ENCODE measurements at places on chromosomes 6 and 20.

GRCh38 chr6:14748679-14749078, 497.2 kb upstream of the JARID2 start:
- no peak for DNase-seq

DNA sequence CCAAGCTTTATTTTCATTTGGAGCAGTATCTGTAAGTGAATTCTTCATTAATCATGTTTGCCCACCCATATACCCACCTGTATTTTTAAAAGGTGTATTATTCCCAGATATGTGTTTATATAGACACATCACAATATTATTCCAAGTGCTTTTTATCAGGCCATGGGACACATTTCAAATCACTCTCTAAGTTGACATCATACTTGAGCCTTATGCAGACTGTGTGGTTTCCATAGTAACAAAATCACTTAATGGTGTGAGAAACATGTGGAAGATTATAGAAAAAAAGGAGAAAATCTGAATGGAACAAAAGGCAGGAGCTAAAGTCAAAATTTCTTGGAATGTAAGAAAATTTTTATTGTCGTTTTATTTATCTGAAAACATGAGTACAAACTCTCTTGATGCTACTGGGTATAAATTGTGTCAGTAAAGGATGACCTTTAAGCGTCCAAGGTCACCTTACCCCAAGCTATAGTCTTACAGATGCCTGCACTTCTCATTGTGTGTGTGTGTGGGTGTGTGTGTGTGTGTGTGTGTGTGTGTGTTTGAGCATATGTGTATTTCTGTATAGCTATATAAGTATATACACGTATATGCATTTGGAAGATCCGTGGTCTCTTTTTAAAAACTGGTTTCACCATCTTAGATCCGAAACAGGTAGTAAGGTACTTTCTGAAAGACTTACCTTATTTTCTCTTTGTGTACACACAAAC, 79.8 kb upstream of the CCN6 start:
- DNase-seq, result peak; percentile 39

- peak; percentile 51 for DNase-seq
Observed at GRCh38 chr6:11621119-11621518, 83.6 kb downstream of the TMEM170B start.

GRCh38 chr6:30802731-30803130, 58.4 kb upstream of the IER3 start:
- DNase-seq, result no peak

DNA sequence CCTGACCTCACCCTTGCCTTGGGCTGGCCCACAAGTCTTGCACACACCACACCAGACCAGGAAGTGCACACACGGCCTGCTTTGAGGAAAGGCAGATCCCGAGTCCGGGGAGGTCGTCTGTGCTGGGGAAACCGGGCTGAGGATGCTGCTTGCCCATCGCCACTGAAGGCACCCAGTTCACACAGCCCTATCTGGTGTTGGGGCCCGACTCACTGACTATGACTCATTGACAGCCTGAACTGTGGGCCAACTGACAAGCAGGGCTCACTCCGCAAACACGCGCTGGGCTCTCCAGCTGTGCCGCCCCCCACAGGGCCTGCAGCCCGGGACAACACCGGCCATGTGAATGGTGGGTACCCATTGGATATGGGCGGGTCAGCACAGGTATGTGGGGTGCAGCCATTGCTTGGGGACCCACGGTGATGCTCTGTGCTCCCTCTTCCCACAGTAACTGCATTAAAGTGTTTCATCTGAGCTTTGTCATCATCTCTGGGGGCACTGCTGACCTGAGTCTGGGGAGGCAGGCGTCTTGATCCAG, 1.6 kb downstream of the SAMD10 start:
- DNase-seq, result no peak

- DNase-seq, result peak; percentile 98
Observed at GRCh38 chr6:26553635-26554446, 15.7 kb downstream of the HMGN4 start.

- DNase-seq, result no peak
Observed at GRCh38 chr20:32517518-32517873, 67.6 kb downstream of the NOL4L start.

- no peak for DNase-seq
Observed at GRCh38 chr20:37071481-37071911, 24.3 kb downstream of the RBL1 start.

- no peak for DNase-seq
Observed at GRCh38 chr20:59101961-59102360, 59.4 kb upstream of the PRELID3B start.

DNA sequence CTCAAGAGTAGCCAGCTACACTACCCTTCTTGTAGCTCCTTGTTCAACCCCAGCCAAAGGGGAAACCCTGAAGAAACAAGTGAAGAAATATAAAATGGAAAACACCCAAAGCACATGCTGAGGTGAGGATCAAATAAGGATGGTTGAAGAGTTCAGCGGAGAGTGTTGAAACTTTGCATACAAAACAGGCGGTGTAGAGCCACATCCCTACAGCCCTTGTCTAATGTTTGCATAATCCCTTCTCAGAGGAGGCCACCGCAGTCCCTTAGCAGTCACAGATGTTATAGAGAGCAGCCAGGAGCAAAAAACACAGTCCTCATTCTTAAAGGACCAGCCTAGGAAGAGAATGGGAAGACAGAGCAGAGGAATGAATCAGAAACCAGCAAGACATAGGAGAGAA, 350.7 kb upstream of the SASH1 start:
- DNase-seq, result no peak

DNA sequence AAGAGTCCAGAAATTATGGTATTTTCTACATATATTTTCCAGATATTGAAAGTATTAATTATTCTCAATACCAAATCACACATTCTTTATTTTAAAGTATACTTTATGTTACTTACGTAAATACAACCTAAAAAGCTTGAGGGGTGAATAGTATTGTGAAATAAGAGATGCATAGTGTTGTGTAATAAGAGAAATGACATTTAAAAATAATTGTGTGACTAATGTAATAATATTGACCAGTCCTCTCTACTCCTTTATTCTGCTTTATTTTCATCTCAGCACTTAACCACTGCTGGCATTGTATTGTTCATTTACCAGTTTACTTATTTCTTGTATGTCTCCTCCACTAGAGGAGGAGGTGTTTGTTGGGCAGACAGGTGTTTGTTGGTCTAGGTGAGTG, 135.6 kb downstream of the EYA4 start:
- no peak for DNase-seq

- DNase-seq, result no peak
Observed at GRCh38 chr20:21053002-21053762, 53.0 kb downstream of the LINC00237 start.

DNA sequence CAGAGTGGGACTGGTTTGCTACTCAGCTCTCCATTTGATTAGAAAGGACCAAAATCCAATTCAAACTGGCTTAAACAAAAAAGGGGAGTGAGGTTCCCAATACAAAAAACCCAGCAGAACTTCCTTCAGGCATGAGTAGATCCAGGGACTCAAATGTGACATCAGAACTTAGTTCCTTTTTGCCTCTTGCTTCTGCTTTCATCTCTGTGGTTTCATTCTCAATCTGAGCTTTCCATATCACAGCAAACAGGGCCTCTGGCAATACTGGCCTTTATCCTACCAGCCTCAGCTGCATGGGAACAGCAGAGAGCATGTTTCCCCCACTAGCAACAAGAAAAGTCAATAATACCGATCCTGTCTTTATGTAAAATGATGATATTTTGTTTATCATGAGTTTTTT, 28.6 kb upstream of the PRELID3B start:
- DNase-seq, result no peak

DNA sequence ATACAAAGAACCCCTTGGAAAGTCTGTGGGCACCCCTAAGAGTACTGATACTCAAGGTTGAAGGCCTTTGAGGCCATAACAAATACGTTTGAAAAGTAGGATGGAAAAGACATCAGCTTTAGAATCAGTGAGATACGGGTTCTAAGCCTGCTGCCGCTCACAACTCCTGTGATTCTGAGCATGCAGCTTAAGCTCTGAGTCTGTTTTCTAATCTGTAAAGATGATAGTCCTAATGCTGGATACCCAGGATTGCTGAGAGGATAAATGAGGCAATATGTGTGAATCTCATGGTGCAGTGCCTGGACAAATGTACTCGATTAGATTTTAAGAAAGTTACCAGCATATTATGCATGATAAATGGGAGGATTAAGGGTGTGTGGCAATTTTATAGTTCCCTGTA, 321.0 kb upstream of the HSF2 start:
- no peak for DNase-seq

DNA sequence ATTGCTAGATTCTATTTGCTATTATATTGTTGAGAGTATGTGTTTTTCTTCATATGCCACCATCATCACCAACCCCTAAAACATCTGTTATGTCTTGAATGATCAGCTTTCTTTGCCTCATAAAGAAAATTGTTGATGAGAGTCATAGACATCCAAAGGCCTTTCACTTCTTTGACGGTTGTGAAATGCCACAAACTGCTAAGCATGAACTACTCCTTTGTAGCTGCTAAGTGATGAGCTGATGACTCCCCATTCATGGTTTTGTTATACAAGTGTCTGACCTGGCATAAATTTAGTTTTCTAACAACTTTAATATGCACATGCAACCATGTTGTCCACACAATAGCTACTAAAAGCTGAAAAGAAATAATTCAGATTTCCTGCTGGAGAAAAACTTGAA, 684 bp upstream of the MED23 start:
- DNase-seq, result no peak

- no peak for DNase-seq
Observed at GRCh38 chr6:139572001-139572400, 197.6 kb upstream of the CITED2 start.

DNA sequence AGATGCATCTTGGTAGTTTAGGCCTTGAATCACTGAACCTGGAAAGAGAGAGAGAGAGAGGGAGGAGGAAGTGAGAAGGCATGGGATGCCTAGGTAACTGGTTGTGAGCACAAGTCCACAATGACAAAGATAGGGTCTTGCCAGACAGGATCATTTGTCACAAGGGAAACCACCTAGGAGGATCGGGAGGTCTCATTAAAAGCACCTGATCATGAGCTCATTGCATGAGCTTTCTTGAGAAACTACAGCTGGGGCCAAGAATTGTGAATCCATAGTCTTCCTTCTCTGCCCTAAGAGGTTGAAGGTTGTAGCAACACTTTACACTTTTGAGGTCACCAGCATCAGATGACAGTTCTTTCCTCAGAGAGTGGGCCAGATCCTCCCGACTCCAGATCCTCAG, 195.7 kb downstream of the CD83 start:
- no peak for DNase-seq

- peak; percentile 64 for DNase-seq
Observed at GRCh38 chr6:107811591-107812218, 12.4 kb downstream of the SCML4 start.

DNA sequence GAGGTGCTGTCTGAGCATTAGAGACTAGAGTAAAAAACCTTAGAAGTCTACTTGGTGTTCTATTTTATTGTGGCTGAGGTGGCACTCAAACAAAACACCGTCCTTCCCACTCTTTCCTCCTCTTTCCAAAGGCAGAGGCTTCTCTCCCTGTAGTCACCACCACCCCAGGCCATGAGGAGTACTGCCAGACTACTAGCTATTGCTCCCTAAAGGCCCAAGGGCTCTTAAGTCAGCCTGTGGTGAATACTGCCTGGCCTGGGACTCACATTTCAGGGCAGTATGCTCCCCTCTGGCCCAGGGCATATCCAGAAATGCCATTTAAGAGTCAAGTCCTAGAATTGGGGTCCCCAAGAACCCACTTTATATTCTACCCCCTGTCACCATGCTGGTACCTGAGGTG, 309.7 kb upstream of the IMPG1 start:
- DNase-seq, result no peak

- peak; percentile 24 for DNase-seq
Observed at GRCh38 chr6:163180874-163181541, 233.5 kb upstream of the QKI start.

DNA sequence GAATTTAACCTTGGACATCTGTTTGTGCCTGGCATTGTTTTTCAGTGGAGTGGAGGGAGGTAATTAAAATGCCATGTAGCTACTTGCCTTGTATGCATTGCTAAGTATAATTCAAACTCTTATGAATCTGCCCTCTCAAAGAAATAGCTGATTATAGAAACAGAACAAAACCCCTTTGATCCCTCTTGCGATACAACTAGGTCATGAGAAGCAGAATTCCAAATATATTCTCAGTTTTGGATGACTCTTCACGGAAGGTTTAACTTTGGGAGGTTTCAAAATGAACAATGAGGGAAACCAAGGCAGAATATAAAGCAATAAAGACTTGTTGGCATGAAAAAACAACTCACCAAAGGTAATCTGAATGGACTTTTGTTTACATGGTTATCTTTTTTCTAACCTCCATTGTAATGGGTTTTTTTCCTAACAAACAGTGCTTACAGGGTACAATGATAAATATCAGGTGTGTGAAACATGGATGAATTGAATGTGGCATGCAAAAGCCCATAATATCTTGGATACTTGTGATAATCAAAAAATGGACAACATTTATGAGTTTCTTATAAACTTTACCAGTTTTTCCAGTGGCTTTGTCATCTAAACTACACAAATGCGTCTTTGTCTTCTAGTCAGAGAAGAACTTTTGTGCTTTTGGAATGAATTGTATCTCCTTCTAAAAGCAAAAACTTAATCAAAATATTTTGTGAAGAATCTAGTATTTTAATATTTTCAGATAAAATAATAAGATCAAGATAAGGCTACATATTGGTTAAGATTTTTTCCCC, 15.7 kb upstream of the HEY2 start:
- DNase-seq, result no peak

GRCh38 chr20:17559338-17559737, 10.5 kb upstream of the DSTN start:
- DNase-seq, result no peak

DNA sequence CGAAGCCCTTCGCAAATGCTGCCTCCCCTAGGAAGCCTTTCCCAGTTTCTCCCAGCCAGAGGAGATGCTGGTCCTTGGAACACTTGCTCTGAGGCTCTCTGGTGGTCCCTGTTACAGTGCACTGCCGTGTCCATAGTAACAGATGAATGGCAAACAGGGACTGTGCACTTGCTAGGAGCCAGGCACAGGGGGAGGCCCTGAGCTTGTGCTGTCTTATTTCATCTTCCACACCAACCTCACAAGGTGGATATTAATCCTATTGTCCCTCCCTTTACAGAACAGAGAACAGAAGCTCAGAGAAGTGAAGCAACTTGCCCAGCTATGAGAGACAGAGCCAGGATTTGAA, 19.0 kb downstream of the SRC start:
- DNase-seq, result no peak

GRCh38 chr20:57568088-57568896, 7.4 kb downstream of the PCK1 start:
- no peak for DNase-seq

- no peak for DNase-seq
Observed at GRCh38 chr20:36866164-36866563, 9.8 kb upstream of the TLDC2 start.

DNA sequence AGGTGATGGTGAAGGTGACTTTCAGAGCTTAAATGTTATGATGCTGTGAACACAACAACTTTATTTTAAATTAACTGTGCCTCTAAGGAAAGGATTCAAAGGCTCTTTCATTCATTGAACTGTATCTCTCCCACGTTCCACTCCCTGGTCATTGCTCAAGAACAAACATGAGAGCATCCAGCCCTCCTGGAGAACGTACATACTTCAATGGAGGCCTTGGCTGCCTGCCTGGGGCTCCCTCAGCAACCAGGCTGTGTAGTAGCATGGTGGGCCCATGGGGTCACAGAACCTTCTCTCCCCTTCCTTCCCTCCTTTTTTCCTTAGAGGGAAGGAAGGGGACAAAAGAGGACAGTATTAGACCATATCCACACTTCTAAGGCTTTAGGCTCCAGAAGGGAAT, 234.3 kb downstream of the CDC5L start:
- DNase-seq, result peak; percentile 7
